ENCODE measurements at places on chromosomes 1 and 21.

DNA sequence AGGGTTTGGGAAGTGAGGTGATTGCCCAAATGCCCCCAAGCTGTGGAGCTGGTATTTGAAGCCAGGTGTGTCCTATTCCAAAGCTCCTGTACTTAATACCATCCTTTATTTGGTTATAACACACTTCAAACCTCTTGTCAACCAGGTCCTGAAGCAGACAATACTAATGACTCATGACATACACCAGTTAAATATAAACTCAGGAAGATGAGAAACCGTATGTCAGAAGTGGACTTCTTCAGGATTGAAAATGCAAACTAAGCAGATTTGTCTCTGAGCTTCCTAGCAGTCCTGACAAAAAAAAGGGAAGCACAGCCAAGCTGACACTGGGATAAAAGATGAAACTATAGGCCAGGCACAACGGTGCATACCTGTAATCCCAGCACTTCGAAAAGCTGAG is 70.6 kb downstream of the ALPL start:
- no peak for DNase-seq

- DNase-seq, result no peak
These were observed 39.7 kb downstream of the GLUL start for GRCh38 chr1:182351790-182352364.

DNA sequence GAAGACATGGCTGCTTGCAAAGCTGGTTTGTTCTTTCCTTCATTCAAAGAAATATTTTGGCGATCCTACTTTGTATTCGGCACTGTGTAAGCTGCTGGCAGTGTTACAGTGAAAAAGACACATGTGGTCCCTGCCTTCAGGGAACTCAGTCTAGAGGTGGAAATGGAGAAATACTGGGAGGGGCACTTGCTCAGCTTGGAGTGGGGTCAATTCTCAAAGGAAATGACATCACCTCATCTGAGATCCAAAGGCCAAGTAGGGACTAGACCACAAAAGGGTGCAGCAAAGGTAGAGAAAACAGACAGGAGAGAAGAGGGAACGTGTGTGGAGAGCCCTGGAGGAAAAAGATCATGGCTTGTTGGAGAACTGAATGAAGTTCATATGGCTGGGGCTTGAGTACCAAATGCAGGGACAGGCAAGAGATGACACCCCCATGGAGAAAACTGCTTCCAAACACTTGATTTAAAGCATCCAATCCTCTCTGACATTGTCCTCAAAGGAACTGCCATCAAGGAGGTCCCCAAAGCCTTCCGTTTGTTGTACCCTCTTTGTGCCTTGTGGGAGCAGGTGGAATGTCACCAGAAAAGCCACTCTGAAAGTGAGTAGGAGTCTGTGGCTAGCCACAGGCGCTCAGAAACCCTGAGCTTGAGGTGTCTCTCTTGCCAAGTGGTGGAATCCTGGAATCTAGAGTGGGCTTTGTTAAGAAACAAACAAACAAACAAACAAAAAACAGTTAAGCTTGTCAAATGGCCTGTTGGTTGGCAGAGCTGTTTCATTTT is 48.3 kb upstream of the TDRD10 start:
- DNase-seq, result no peak

DNA sequence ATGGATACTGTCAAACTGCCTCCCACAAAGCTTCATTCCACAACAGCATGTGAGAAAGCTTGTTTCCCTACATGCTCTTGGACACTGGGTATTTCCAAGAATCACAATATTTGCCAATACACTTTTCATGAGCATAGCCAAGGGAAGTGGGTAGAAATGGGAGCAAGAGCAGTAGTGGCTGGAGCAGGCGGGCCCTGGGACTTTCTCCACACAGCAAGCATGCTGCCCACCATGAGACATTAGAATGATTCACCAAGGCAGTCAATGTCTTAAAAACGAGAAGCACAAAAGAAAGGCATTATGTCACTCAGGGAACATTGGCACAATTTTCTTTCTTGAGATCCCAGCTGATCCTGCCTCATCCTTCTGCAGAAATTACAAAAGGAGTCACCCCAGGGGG is 371.6 kb upstream of the RUNX1 start:
- DNase-seq, result no peak

GRCh38 chr1:27430903-27431600 is 38.6 kb downstream of the GPR3 start:
- DNase-seq, result no peak

Measured in T1000 (cell line).